ENCODE measurements at places on chromosomes 16 and 17.

- DNase-seq = no peak
Observed at GRCh38 chr16:35363510-35363909, 1904.1 kb downstream of the TP53TG3F start.

DNA sequence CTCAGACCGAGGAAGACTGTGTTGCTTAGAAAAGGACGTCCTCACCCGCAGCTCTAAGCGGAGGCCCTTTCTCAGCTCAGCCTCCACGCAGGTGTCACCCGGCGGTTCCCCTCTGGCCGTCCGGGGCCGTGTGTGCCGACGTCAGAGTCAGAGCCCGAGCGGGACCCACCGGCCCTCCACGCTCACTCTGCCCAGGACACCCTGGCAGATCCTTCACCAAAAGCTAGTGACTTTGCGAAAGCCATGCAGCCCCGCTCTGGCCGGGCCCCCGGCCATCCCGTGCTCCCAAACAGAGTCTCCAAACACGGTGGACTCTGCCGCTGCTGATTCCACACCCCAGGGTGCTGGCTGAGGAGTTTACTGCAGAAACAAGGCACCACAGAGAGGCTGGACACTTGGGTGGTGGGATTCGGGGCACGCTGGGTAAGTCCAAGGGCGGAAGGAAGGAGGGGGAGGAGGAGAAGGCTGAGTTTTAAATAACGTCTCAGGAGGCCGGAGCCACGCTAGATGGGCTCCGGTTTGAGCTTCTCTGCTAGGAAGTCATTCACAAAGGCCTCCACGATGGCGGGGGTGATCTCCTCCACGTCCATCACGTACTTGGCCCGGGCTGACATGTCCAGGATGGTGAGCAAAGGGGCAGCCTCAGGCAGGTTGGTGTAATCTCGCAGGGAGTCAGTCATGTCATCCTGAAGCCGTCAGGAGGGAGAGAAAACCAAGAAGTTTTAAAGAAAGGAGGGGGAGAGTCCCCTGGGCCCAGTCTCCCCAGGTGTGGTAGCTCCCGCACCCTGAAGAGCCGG is 18.5 kb downstream of the MRM3 start:
- DNase-seq = no peak

DNA sequence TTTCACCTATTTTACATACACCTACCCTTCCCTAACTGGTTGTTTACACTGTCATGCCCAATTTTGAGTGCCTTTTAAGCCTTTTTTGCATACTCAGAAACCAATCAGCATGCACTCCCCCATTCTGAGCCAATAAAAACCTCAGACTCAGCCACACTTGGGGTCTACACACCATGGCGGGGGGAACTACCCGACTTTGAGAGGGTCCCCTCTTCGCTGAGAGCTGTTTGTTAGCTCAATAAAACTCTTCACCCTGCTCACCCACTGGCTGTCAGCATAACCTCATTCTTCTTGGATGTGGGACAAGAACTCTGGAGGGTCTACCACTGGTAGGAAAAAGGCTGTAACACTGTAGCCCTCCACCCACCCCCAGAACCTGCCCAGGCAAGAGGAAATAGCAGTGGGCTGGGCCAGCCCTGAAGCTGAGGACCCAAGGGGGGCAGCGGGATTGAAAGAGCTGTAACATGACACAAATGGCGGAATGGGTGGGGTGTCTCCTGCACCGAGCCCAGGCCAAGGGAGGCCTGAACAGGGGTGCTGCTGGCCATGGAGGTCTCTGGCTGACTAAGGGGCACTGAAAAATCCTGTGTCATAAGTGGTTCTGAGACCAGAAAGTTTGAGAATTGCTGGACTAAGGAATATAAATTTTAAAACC is 3.0 kb upstream of the FLYWCH2 start:
- no peak for DNase-seq

DNA sequence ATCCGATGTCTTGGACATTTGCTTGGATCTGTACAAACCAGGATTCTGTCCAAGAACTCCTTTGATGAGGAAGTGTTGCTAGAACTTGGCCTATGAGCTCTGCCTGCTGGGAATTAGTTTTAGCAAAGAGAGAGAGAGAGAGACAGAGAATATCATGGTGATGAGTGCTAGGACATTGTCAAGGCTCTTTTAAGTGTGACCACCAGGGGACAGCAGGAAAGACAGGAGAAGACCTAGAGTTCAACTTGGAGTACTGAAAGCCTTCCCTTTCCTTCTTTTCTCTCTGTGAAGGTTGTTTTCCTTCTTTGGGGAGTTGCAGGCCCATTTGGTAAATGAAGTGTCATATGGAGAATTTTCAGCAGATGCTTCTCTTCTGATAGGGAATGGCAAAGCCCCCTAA is 389.2 kb upstream of the HSBP1 start:
- no peak for DNase-seq

GRCh38 chr17:70558821-70559220 is 389.5 kb downstream of the KCNJ2 start:
- DNase-seq = no peak

All from left ventricle myocardium inferior (tissue), 1 donor.